ENCODE measurements at places on chromosomes 2 and 18. TPM values are rescaled to one million over a fixed set of nuclear protein-coding genes. Genes with fewer than 3 reads are reported as not detected.

Gene FAM168B
- 84.3 TPM for total RNA-seq

Gene MBOAT2
- total RNA-seq: 15.9 TPM

Gene PRSS56
- total RNA-seq: not detected

Gene FHL2
- total RNA-seq: 126 TPM

Gene PARD6G
- 0.13 TPM for total RNA-seq

Gene ANKRD62
- not detected for total RNA-seq

Gene ABCG5
- total RNA-seq: under 0.01 TPM

Gene SLC30A3
- total RNA-seq: 0.19 TPM

Gene HOXD12
- not detected for total RNA-seq

Gene TBR1
- total RNA-seq: not detected

Gene LAMA3
- total RNA-seq: 9.5 TPM
